Bone marrow (tissue), 2 donors: ENCODE measurements at places on chromosomes 7 and 10.

DNA sequence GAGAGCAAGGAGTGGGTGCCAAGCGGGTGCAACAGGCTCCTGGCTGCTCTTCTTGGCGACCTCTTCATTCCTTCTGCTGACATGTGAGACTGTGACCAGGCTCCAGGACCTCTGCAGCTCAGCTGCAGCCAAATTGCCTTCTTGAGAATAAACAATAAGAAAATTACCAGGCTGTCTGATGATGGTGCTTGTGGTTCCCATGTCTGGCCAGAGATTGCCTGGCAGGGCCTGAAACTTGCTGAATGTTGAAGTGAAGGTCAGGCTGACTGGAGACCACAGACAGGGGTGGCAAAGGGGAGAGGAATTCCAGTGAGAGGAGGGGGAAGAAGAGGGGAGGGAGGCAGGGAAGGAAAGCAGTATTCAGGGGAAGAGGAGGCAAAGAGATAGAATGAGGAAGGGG, 497.4 kb upstream of the PODXL start:
- no peak for DNase-seq

- no peak for DNase-seq
Observed at GRCh38 chr10:14240253-14241189, 90.2 kb downstream of the FRMD4A start.

GRCh38 chr10:86594535-86594934, 59.8 kb upstream of the OPN4 start:
- no peak for DNase-seq

GRCh38 chr10:33921970-33922605, 587.6 kb upstream of the NRP1 start:
- DNase-seq = no peak
